SK-MEL-5 (cell line): ENCODE measurements at places on chromosomes 2 and 18.
A peak's percentile ranks its signal among the peaks of the same experiment; 100 is the strongest.

- DNase-seq: no peak
Measured at GRCh38 chr2:101467306-101467705, 7.6 kb downstream of the RFX8 start.

DNA sequence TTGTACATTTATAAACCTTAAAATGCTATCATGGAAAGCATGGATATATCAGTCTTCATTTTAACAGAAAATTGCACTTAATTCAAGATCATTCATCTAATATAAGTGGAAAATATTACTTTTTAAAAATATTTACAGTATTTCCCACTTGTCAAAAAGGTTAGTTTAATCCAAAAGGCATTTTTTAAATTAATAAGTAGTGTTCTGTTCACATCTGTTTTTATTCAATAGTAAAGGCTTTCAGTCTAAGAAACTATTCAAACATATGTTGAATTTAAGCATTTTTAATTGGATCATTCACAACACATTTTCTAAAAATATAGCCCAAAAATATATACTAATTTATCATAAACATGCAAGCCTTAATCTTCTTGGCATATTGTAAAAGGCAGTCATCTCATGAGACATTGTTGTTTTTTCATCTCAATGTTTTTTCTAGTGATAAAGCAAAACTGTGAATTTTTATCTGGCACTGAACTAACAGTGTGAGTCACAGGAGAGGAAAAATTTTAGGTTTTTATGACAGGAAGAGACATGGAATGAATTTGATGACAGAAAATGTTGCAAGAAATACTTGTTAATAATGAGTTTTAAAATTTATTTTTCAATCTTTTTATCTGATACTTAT lies 1642.5 kb upstream of the TMEFF2 start:
- no peak for DNase-seq

- peak; percentile 50 for DNase-seq
Measured at GRCh38 chr2:207772081-207772843, 2.6 kb upstream of the FZD5 start.

DNA sequence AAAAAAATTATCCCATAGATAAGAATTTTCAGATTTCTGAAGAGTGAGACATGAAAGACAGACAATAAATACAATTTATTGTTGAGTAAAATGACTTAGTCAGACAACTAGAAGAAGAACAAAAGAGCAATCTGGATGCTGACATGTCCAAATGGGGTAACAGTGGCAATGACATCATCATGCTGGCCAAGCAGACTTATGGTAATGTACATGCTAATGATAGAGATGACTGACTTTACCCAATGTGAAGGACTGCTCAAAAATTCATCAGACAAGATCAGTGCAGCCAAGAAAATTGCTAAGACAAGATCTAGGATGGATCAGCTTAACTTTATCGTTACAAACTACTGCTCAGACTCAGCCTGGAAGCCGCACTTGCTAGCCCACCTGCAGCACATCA lies 70.5 kb upstream of the SRD5A2 start:
- no peak for DNase-seq

- peak; percentile 24 for DNase-seq
Measured at GRCh38 chr18:22214731-22215528, 45.5 kb downstream of the GATA6 start.

DNA sequence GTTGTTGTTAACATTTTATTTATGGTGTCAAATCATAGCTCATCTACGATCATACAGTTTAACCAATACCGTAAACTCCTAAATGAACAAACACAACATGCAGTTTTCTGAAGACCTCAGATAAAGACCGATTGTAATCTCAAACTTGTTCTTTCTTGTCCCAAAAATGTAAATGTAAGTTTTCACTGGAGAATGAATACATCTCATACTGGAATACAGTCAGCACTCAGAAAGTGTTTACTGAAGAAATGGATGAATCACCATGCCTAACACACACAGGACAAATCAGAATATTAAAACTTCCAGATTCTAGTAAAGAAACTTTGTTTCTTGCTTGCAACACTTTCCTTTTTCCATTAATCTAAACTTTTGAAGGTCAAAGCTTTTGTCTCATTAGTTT lies 380.5 kb downstream of the DLGAP1 start:
- no peak for DNase-seq

GRCh38 chr2:102335871-102336366 lies 19.7 kb upstream of the IL18R1 start:
- no peak for DNase-seq

DNA sequence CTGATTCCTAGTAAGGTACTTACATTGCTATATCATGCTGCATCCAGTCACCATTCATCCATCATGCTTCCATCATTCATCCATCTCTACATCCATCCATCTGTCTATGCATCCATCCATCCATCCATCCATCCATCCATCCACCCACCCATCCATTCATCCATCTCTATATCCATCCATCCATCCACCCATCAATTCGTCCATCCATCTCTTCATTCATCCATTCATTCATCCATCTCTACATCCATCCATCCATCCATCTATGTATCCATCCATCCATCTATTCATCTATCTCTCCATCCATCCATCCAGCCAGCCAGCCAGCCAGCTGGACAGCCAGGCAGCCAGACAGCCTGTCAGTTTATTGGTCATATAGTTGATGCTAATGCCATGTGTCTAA lies 20.7 kb downstream of the PRKCE start:
- no peak for DNase-seq

DNA sequence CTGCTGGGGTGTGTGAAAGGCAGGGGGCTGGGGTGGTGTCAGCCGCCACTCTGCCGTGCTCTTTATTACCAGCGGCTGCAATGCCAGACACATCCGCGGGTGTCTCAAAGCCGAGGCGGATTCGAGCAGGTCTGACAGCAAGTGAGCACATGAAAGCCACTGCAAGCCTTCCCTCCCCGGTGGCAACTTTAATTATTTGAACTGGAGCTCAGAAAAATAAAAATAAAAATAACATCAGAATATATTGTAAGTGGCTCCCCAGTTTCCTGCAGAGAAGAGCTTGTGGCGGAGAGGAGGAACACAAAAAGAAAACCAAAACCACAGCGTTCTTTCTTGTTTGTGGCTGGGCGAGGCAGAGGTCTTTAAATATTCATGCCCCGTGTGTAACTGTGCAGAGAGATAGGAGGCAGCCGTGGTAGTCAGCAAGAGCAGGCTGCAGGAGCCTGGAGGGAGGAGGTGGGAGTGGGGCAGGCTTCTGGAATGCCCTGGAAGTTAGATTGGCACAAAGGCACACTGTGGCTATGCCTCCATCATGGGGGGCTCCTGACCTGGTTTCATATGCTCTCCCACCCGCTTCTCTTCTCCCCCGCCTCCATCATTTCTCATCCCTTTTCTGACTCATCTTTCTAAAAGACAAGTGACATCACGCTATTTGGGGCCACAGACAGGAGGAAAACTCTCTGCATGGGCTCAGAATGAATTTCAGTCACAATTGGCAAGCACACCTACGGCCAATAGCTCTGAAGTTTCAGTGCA lies 199.8 kb downstream of the CLIP4 start:
- DNase-seq: no peak
